ENCODE measurements at places on chromosomes 2 and 18.
A peak's percentile ranks its signal among the peaks of the same experiment; 100 is the strongest.

GRCh38 chr2:205780645-205781044 lies 98.3 kb downstream of the NRP2 start:
- no peak for DNase-seq

- DNase-seq = peak; percentile 89
Measured at GRCh38 chr2:96869281-96869821, 529 bp downstream of the SEMA4C start.

GRCh38 chr18:37199741-37200140 lies 365.9 kb downstream of the CELF4 start:
- DNase-seq = no peak

DNA sequence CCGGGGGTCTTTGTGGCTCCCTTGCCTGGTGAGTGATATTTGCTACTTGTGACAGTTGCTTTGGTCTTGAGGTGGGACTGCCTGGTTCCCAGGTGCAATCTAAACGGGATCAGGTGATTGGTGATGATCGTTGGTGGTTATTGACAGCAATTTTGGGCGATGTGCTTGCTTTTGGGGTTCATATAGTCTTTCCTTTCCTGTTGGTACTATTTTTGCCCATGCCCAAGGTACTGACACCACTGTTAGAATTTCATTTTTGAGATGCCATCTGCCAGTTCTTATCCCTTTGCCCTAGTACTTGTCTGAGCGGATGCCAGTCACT lies 573 bp downstream of the WDR7 start:
- DNase-seq = no peak

- DNase-seq = no peak
Measured at GRCh38 chr2:168457190-168457895, 1.3 kb downstream of the CERS6 start.

GRCh38 chr18:79129120-79129519 lies 59.9 kb downstream of the ATP9B start:
- DNase-seq = no peak

DNA sequence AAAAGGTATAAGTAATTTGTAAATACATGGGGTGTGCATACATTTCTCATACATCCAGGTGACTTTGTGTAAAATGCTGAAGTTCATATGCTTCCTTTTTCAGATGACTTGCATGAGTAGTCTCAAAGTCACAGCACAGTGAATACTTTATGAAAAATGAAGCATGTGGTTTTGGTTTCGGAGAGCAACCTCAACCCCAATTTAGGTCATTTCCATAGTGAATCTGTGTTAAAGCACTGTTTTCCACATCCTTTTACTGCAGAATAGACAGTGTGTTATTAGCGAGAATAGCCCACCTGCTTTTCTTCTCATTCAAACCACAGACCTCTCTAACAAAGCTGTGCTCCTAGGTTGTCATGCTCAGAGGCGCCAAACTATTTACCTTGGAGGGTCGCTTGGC lies 204.4 kb upstream of the RASGRP3 start:
- DNase-seq = no peak

DNA sequence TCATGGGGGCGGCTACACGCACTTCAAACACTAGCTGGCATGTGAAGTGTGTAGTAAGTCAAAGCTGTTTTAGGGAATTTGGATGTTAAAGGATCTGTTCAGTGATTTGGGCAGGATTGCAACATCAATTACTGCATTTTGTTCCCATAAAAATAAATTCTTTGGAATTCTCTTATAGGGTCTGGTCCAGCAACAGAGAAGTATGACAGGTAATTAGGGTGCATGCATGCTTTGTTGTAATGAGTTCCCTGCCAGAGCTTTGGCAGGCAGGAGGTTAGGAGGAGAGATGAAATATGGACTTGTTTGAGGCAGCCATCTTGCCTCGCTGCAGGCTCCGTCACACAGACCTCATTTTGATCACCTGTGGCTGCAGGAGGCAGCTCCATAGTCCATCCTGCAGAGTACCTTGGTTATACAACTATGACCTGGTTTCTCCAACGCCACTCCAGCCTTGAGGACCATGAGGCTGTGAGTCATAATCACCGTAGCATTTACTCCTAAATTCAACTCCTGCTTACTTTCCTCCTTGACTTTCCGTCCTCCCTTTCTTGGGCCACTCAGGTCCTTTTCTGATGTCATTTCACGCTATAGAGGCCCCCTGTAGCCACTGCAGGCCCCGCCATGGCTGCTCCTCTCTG lies 26.5 kb upstream of the EML4 start:
- no peak for DNase-seq

GRCh38 chr18:48646976-48647375 lies 108.1 kb downstream of the CTIF start:
- no peak for DNase-seq

GRCh38 chr2:82837588-82838304 lies 1621.3 kb downstream of the SUCLG1 start:
- DNase-seq = no peak

- no peak for DNase-seq
Measured at GRCh38 chr2:53944542-53944941, 26.3 kb downstream of the PSME4 start.

DNA sequence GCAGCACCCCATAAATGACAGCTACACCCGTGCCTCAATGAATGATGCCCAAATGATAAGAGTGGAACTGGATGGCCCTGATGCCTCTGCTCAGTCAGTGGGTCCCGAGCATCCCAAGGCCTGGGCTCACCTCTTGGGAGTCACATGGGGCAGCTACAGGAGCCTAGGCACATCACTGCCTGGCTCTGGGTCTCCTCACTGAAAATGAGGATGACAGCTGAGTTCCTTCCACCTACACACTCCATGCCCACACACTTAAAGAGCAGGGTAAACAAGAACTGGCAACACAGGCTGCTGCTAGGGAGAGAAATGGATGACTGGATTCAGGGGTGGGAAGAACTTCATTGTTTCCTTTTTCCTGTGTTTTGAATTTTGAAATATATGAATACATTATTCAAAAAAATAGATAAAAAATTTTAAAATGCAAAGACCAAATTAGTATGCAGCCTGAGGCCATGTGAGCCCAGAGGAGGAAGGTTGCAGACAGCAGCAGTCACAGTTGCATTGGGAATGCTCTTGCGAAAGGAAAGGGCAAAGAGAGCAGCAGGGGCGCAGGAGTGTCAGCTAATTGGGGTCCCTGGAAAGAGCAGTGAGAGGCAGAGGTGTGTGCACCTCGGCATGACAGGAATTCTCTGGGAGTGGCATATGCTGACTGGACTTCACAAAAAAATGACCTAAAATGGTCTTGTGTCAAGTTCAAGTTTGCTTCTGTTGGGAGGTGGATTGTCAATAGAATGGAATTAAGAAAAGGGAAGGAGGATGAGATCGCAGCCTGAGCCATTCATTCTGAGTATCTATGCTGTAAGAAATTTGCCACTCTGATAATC lies 327.1 kb downstream of the CELF4 start:
- no peak for DNase-seq

- no peak for DNase-seq
Measured at GRCh38 chr2:223113161-223113560, 61.2 kb downstream of the KCNE4 start.

DNA sequence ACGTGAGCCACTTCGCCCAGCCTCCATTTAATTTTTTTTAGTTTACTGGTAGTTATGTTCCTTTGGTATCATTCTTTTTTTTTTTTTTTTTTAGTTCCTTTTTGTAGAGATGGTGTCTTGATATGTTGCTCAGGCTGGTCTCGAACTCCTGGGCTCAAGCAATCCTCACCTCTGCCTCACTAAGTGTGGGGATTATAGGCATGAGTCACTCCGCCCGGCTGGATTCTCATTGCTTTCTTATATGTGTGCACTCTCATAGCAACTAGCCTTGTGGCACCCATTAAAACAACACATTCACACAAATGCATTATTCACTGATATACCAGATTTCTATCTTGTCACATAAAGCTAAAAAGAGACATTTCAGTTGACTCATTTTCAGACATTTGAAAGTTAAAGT lies 4.2 kb downstream of the TTC27 start:
- no peak for DNase-seq

DNA sequence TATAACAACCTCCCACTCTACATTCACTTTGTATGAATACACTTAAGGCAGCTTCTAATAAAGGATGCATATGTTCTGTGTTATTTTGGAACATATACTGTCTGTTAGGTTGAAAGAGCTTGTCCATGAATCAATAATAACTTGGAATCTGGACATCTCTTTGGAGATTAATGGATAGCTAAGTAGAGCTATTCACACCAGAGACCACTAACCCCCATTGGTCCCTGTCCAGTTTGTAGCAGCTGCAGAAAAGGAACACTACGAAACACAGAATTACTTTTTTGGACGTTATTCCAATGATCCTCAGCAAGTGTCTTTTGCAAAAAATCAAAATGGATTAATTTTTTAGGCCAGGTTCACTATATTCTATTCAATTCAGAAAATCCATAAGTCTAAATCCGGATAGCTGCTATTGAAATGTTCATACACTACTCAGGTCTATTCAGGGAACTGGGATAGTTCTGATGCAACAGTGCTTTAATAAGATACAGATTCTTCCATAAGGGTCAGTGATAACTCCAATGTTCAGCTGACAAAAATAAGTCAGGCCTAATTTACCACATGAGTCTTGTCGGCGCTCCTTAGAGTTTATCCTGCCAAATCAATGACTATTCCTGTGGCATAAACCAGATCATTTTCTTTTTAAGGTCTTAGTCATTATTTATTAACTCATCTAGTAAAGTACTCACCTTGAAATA lies 44.2 kb downstream of the NRXN1 start:
- no peak for DNase-seq

DNA sequence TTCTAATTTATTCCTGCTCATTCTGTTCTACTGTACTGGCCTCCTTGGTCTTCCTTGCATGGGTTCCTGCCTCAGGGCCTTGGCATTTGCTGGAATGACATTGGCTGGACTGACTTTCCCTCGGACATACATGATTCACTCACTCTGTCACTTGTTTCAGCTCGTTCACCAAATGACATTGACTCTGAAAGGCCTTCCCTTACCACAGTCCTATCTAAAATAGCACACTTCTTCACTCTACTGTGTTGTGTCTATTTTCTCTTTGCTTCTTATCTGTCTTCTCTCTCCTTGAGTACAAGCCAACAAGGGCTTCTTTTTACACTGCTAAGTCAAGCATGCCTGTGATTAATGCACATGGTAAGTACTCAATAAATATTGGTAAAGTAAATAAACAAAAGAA lies 65.6 kb downstream of the SCG2 start:
- DNase-seq = no peak

GRCh38 chr2:197606180-197606579 lies 69.2 kb downstream of the RFTN2 start:
- no peak for DNase-seq

DNA sequence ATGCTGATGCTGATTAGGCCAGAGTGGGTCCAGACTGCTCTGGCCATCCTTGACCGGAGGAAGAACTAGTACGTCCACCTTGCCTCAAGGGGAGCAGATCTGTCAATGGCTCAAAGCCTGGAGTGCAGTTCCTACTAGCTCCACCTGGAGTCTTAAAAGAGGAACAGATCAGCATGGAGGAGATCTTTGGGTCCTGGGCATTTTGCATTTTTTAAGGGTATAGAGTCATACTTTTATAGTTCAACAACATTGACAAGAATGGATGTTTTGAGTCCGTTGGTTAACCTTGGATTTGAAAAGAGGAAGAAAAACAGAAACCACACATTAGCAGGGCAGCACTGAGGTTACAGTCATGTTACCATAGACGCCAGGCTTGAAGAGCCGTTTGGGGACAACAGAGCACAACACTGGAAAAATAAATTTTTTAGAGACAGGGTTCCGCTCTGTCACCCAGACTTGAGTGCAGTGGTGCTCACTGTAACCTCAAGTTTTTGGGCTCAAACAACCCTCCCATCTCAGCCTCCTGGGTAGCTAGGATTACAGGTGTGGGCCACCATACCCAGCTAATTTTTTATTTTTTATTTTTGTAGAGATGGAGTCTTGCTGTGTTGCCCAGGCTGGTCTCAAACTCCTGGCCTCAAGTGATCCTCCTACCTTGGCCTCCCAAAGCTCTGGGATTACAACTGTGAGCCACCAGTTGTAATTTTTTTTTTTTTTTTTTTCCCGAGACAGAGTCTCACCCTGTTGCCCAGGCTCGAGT lies 78.5 kb downstream of the PRKCE start:
- DNase-seq = no peak

- no peak for DNase-seq
Measured at GRCh38 chr18:37796823-37797349, 231.3 kb upstream of the CELF4 start.

DNA sequence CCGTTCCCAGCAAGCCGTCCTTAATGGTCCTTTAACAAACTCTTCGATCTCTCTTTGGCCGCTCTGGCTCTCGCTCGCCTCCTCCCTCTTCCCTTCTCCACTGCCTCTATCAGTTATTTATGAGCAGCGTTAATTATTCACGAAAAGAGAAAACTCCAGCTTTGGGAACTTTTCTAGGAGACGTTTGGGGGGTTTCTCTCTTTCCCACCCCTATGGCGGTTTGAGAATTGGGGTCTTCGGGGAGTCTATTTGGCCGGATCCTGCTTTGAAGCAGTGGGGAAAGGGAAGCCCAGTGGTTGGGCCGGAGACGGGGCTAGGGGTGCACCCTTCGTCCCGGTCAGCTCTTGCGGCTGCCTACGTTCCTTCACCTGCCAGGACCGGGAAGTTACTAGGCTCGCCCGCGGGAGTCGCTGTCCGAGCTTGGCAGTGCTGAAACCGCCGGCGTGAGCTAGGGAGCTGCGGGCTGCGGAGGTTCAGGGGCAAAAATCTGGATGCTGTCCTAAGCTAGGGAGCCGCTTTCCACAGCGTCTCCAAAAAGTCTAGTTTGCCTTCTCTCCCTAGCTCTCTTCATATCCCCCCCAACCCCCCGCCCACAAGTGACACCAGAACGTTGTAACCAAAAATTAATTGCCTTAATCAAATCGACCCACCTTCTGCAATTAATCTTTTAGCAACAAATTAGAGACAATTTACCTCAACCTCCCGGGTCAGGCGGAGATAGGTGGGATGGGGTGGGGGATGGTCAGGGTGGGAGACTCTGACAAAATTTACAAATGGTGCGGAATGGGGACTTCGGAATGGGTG lies 8.9 kb upstream of the SKOR2 start:
- DNase-seq = no peak

DNA sequence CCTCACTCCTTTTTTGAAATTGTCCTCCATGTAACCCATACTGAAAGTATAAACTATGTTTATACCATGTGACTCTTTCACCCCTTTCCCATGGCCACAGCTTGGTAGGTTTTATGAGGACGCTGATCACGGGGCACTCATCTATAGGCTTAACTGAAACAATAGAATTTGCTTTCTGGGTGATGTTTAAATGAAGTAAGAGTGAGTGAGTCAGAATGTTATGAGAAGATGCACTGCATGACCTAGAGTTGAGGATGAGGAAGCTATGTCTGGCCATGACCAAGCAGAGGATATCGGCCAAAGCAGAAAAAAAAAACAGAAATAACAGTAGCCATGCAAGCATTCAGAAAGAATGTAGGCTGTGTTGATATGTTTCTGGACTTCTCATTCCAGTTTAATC lies 34.9 kb downstream of the SCN1A start:
- no peak for DNase-seq

DNA sequence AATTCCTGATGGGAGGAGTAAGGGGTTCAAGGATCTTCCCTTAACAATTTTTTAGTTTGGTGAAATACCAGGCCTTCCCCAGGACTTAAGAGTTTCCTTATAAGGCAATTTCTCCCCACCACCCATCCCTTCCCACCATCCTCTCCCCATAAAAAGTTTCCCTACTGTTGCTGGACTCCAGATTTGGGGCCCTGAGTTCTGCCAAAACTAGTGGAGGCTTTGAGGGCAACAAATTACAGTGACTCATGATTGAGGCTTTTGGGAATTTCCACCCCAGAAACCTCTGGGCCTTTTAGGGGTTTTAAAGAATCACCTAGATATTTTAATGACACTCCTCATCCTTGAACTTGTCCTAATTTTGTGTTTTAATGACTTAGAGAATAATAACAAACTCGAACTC lies 14.3 kb upstream of the EN1 start:
- DNase-seq = no peak

All from Right ventricle myocardium inferior (tissue), 1 donor.